ENCODE measurements at places on chromosomes 6 and 20.

- no peak for DNase-seq
Measured at GRCh38 chr6:25874822-25875562, 949 bp upstream of the SLC17A3 start.

GRCh38 chr20:10137533-10137932 lies 81.1 kb upstream of the SNAP25 start:
- no peak for DNase-seq

- no peak for DNase-seq
Measured at GRCh38 chr6:26200918-26201721, 113.9 kb downstream of the HFE start.

- no peak for DNase-seq
Measured at GRCh38 chr6:149445573-149445972, 39.2 kb downstream of the ZC3H12D start.

GRCh38 chr6:147063469-147064031 lies 140.7 kb upstream of the STXBP5 start:
- no peak for DNase-seq

- DNase-seq = no peak
Measured at GRCh38 chr6:4259391-4259790, 124.0 kb upstream of the ECI2 start.

DNA sequence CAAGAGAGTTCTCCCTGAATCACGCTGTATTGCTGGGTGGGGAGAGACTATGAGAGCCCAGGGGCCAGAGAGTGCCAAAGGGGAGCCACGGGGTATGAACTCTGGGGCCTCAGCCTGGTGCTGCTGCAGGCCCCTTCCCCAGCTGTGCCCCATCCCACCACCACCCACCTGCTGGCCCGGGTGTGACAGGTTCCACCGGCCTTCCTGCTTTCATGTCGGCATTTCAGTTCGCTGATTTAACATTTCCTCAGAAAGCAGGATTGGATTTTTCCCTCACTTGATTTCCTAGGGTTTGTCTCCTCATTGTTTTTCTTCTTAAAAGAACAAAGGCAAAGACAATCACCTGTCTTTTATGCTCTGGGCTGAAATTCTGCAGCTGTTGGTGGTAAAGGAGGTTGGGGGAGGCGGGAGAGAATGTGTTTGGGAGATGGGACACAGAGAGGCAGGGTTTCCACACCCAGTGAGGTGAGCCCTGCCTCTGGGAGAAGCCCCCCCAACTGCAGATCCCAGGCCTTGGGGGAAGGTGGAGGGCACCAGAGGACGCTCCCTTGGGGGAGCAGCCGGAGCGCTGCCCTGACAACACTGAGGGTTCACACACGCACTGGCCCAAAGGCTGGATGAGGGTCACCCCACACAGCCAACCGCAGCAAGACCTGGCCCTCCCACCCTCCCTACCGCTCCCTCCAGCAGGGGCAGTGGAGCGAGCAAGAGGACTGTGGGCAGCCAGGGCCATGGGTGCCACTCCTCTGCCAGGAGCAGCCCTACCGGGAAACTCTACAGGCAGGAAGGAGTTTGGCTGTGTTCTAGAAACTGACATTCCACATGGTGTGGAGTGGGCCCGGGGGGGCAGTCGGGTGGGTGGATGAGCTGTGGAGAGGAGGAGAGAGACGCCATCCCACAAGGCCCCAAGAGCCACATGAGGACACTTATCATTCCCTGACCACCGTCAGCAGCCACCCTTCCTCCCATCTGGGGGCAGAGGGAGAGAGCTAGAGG lies 10.5 kb upstream of the MLN start:
- DNase-seq = no peak

DNA sequence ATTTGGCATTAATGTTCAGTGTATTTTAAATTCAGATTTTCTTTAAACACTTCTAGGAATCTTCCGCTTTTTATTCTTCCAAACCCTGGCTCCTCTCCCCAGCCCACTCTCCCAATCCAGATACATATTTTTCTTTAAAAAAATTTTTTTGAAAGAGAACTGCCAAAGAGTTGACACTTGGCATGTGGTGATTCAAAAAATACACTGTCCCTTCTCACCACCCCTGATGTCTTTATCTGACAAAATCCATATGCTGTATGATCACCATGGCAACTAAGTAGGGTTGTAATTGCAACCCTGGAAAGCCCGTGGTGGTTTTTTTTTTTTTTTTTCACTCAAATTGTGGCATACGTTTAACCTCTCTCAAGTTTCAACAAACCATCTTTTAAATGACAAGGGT lies 355.8 kb upstream of the SASH1 start:
- DNase-seq = no peak

All from HEK293T (cell line).